ENCODE measurements at places on chromosomes 16 and 17.
A peak's percentile ranks its signal among the peaks of the same experiment; 100 is the strongest.

GRCh38 chr17:40956401-40957254, 10.1 kb downstream of the KRT39 start:
- DNase-seq = no peak

GRCh38 chr16:67481561-67482232, 740 bp upstream of the ATP6V0D1 start:
- DNase-seq = no peak

GRCh38 chr17:73013301-73013700, 79.2 kb downstream of the SLC39A11 start:
- no peak for DNase-seq

GRCh38 chr17:75774991-75775668, 9.5 kb upstream of the UNK start:
- no peak for DNase-seq

DNA sequence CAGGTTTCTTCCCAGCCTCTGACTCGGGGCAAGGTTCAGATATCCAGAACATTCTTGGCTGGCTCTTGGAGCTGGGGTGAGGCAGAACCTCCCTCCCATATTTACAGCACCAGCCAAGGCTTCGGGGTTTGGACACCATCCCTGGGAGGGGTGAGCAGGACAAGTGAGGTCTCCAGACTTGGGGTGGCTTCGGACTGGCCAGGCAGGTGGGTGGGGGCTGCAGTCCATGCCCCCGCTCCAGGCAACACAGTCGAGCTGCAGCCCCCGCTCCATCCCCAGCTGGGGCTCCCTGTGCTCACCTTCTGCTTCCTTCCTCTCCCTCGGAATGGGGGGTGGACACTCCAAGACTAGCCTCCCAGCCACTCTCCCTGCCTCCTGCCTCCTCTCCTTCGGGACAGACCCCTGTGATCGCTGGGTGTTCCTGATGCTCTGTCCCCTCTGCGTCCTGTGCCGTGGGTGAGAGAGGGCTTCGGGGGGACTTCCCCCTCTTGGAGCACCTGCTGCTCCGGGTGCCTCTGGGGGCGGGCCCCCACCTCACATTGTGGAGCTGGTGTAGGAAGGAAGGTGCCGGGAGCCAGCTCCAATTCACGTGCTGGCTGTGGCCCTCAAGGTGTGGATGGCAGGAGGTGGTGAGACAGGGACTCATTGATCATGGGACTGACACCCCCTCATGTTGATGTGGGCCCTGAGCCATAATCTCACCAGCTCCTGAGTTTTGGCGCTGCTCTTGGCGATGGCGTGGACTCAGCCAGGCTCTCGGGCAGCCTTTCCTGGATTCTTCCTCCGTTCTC, 189.2 kb downstream of the SEC14L1 start:
- DNase-seq = no peak

DNA sequence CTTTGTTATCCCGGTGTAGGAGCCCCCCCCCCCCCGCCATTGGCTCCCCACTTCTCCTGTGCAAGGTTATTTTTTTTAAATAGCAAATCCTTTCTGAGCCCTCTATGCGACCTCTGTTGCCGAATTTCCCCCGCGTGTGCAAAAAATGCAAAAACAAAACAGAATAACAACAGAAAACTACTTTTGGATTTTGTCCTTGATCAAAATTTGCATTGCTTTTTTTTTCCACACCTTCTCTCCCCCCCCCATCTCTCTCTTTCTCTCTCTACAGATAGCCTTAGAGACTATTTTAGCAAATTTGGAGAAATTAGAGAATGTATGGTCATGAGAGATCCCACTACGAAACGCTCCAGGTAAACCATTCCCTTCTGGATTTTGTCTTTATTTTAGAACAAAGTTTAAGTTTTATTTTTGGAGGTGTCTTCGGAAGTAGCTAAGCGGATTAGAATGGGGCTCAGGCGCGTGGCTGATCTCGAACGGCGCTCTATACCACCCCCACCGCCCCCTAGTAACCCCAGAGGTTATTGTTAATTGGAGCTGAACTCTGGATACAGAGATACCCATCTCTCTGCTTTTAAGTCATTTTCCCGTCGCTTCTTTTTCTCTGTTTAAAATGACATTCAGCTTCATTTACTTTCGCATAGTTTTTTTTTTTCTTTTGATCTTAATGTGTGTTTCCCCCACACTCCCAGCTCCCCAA, 1.0 kb downstream of the MSI2 start:
- no peak for DNase-seq

DNA sequence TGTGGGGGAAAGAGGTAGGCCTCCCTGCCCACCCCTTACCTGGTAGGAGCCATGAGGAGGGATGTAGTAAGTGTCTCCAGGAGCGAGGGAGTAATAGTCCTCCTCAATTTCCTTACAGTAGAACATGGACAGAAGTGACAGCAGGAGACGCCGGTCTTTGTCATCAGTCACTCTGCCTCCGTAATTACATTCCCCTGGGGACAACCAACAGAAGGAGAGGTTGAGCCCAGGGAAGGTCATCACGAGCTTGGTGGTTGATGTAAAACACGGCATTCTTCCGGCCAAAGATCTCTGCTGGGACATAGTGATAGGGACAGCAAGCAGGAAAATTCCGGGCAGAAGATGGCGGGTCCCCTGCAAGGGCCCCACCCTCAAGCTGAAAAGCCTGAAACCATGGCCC, 47.9 kb downstream of the LYRM1 start:
- DNase-seq = no peak

DNA sequence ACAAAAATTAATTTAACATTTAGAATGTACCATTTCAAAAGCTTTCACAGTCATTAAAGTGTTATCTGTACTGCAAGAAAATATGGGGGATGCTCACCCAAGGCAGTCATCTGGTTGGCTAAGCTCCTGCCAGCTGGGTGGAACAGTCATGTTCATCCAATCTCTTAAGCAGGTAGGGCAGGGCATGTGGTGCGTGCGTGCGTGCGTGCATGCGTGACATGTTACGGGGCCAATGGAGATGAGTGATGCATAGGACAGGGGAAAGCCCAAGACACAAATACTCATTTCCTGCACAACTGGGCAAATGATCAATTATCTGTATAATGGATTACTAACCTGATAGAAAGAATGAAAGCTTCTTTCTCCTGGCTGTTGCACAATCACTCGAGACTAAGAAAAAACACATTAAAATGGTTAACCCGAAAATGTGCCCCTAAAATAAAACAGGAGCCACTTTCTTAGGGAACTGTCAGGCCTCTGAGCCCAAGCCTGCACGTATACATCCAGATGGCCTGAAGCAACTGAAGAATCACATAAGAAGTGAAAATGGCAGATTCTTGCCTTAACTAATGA, 104.4 kb downstream of the MYO1D start:
- no peak for DNase-seq

DNA sequence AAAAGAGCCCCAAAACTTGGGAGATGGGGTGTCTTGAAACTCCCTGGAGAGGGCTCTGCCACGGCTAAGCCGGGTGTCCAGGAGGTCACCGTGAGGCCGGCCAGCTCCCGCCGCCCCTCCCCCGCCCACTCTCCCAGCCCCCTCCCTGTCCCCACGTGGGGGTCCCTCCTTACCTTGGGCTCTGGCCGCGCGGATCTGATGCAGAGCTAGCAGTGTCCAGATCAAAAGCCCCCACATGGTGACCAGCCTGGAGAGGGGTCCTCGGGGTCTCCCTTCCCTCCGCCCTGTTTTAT, 447 bp downstream of the SDK2 start:
- no peak for DNase-seq

DNA sequence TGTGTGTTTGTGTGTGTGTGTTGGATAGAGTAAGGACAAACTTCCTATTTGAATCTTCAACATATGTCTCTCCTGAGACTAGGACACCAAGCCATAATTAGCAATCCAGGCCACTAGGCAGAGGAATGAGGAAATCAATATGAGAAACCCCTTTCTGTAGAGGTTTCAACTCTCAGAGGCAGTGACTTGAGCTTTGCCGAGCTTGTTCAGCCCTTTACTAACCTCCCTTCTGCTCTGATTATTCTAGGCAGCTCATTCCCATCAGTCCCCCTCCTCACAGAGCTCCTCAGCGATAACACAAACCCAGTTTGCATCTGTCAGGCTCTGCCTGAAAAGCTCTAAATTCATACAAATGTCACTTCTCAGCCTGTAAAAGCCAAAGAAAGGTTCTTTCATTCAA, 1030.3 kb downstream of the CDH8 start:
- no peak for DNase-seq

- DNase-seq = no peak
These were observed 2.9 kb upstream of the PGS1 start for GRCh38 chr17:78375401-78376151.

- no peak for DNase-seq
These were observed 26.0 kb downstream of the LRRC37B start for GRCh38 chr17:32033223-32033622.

- DNase-seq = no peak
These were observed 20.5 kb upstream of the KLHL11 start for GRCh38 chr17:41885733-41886132.

- DNase-seq = no peak
These were observed 27.6 kb downstream of the ANKRD40 start for GRCh38 chr17:50680126-50680525.

DNA sequence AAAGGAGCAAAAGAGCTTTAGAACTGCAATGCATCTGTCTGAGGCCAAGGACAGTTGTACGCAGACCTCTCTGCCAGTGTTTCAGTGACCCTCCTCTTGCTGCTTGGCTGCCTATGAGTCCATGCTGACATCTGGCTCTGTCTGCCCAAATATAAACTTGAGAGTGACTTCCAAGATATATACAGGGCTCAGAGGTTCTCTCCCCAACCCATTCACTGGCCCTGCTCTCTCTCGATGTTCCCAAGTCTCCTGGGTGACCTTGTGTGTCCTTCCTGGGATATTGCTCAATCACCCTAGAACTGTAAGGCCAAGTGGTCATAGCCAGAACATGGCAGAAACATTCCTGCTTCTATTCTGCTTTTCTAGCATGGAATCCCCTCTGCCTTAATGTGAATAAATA, 716.3 kb downstream of the WWOX start:
- DNase-seq = no peak

DNA sequence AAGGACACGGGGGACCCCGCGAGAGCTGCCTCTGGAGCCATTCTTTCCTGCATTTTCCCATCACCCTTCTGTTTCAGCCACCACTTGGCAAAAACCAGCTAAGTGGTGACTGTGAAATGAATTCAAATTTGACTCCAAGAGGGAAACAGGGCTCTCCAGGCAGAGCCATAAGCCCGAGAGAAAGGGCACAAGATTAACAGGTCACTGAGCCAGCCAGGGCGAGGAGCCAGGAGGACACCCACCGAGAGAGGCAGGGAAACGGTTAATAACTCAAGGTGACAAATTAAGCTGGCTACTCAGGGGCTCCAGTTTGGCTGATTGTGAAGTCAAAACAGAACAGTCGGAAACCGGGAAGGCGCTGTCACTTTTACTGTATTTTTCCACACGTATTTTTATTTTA, 67.8 kb upstream of the SOX9 start:
- DNase-seq = no peak

- peak; percentile 57 for DNase-seq
These were observed 4.2 kb downstream of the ARMC7 start for GRCh38 chr17:75113798-75114551.

- DNase-seq = no peak
These were observed 6.7 kb upstream of the EVI2A start for GRCh38 chr17:31328160-31328535.

- DNase-seq = no peak
These were observed 15.8 kb upstream of the ITGAM start for GRCh38 chr16:31243734-31244670.
